ENCODE measurements at places on chromosomes 2 and 18.

DNA sequence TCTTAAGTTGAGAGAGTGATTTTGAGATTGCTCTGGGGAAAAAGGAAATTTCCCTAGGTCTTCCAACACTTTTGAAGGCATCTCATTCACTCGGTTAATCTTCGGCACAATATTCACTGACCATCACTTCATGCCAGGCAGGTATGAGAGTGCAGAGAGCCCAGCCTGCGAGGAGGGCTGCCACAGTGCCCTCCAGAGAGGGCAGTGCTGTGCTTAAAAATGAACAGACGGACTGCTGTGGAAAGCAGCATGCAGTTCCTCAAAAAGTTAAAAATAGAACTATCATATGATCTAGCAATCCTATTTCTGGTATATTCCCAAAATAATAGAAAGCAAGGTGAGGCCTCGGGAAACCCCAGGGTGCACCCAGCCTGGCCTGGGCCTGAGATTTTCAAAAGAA is 374.9 kb upstream of the RAB6C start:
- DNase-seq: no peak

DNA sequence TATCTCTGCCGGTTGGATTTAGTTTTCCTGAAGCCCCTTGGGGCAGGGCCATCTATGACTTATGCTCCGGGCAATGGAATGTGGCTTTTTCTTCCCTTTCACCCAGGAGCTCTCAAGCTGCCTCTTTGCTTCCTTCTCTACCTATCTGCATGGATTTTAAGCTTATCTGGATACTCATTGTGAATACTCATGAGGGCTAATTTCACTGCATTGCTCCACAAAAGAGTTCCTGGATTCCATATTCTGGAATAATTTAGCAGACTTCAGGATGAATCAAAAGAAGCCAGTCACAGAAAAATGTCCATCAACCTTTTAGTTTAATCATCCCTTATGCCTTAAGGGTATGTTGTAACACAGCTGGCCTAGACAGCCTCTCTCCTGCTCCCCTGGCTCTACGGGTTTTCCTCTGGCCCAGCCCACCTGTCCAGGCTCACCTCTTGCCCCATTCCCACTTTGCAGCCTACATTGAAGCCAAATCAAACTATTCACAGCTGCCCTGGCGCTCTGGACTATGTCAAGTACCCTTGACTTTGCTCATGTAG is 122.8 kb upstream of the RMDN2 start:
- DNase-seq: no peak

DNA sequence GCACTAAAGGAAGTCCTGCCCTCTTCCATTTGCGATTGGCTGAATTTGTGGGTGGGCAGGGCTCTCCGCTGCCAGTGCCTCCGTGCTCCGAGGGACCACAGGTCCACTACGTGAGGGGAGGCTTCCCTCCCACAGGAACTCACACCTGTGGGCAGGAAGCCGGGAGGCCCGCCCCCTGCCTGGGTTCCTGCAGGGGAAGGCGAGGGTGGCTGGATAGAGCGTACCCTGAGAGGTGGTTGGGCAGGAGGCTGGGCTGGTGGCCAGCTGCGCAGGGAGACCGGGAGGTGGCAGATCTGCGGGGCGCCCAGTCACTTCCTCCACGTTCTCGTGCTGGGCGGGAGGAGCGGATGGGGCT is 47.0 kb upstream of the PTH2R start:
- DNase-seq: no peak

GRCh38 chr2:120830096-120830830 is 94.6 kb downstream of the GLI2 start:
- no peak for DNase-seq

DNA sequence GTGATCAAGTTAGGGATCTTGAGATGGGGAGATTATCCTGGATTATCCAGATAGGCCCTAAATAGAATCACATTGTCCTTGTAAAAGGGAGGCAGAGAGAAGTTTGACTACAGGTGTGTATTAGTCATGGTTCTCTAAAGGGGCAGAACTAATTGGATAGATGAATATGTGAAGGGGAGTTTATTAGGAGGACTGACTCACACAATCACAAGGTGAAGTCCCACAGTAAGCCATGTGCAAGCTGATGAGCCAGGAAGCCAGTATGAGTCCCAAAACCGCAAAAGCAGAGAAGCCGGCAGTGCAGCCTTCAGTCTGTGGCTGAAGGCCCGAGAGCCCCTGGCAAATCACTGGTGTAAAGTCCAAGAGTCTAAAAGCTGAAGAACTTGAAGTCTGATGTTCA is 275.8 kb downstream of the KCNS3 start:
- DNase-seq: no peak

DNA sequence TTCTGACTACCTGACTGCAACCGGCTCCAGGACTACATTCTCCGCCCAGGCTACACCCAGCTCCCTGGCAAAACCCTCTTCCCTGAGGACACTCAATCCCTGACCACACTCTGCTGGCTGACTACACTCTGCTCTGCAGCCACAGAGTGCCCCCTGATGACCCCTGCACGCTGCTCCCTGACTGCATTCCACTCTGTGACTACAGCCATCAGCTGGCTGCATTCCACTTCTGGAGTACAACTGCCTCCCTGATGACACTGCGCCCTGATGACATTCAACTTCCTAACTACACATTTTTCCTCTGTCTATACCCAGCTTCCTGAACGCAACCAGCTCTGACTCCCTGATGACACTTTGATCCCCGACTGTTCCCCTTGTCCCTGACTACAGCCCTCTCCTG is 71.3 kb upstream of the NRXN1 start:
- peak; percentile 60 for DNase-seq

DNA sequence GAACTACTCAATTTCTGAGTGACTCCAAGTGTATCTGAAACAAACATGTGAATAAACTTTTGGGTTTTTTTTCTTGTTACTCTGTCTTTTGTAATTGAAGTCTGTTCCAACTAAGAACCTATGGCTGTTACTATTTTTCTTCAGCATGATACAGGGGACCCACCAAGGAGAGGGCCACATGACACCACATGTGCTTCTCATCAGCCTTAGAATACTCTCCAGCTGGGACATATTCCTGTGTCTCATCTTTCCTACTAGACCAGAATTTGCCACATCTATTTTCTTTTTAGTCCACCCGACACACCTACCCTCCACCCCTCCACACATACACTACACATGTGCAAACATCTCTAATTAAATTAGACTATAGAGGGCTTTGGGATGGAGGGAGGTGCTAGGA is 191.7 kb upstream of the NDUFV2 start:
- no peak for DNase-seq

- no peak for DNase-seq
Measured at GRCh38 chr2:117071556-117072102, 742.9 kb upstream of the DDX18 start.

GRCh38 chr2:120809151-120809550 is 73.5 kb downstream of the GLI2 start:
- no peak for DNase-seq

DNA sequence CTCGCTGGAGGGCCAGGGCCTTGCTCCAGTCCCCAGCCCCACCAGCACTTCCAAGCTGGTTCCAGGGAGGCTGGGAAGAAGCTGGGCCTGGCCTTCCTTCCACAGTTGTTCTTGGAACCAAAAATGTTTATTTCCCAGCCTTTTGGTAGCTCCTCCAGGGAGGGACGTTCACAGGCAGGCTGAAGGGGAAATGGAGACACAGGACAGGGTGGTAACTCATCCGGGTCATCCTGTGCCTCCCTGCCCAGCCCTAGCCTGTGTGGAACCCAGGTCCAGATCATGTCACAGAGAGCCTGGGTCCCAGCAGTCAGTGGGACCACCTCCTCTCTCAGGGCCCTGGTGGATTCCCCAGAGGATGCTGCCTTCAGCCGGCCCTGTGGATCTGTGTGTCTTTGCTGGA is 12.5 kb upstream of the ARMC9 start:
- no peak for DNase-seq

DNA sequence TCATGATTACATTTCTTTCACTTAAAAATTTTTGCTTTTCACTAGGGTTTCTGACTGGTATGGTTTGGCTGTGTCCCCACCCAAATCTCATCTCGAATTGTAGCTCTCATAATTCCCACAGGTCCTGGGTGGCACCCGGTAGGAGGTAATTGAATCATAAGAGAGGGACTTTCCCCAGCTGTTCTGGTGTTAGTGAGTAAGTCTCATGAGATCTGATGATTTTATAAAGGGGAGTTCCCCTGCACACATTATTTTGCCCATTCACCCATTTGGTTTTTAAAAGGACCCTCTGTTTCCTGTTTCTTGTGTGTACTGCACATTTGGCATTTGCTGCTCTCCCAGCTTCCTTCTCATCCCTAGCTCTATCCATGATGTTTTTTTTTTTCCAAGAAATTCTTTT is 27.8 kb upstream of the NETO1 start:
- DNase-seq: no peak

DNA sequence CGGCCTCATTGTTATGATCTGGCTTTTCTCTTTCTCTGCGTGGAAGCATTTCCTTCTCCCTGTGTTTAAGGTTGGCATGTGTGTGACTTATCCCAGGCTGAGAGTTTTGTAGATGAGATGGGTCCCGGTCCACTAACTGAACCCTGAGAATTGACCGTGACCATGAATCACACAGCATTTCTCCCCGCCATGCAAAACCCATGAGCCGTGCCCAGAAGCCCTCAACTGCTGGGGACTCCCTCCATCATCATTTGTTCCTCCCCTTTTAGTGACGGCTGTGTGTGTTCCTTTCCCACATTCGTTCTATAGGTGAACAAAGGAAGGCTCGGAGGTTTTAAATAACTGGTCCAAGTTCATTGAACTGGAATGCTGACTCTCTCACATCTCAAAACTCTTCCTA is 30.1 kb upstream of the TXNDC2 start:
- DNase-seq: no peak

- DNase-seq: no peak
Measured at GRCh38 chr18:35717182-35717581, 135.6 kb downstream of the GALNT1 start.

DNA sequence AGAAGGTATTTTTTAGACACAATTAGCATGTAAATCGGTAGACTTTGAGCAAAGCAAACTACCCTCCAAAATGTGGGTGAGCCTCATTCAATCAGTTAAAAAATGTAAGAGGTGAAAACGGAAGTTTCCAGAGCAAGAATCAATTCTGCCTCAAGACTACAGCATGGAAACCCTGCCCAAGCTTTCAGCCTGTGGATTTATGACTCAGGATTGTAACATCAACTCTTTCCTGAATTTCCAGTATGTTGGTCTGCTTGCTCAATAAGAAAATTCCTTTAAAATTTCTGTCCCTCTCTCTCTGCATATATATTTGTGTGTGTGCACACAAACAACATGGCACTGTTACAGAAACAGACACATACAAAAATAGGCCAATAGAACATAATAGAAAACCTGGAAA is 228.6 kb upstream of the DOK6 start:
- no peak for DNase-seq

- no peak for DNase-seq
Measured at GRCh38 chr2:102436323-102436722, 13.4 kb downstream of the IL18RAP start.

- no peak for DNase-seq
Measured at GRCh38 chr2:28747714-28748113, 3.9 kb upstream of the PPP1CB start.
